HuH-7.5 (cell line): ENCODE measurements at places on chromosomes 7 and 10.

GRCh38 chr10:58488921-58489320 lies 23.8 kb upstream of the BICC1 start:
- no peak for DNase-seq

- DNase-seq = no peak
Observed at GRCh38 chr10:117543225-117544003, 868 bp downstream of the EMX2 start.

- no peak for DNase-seq
Observed at GRCh38 chr10:15245530-15245929, 77.0 kb upstream of the NMT2 start.

DNA sequence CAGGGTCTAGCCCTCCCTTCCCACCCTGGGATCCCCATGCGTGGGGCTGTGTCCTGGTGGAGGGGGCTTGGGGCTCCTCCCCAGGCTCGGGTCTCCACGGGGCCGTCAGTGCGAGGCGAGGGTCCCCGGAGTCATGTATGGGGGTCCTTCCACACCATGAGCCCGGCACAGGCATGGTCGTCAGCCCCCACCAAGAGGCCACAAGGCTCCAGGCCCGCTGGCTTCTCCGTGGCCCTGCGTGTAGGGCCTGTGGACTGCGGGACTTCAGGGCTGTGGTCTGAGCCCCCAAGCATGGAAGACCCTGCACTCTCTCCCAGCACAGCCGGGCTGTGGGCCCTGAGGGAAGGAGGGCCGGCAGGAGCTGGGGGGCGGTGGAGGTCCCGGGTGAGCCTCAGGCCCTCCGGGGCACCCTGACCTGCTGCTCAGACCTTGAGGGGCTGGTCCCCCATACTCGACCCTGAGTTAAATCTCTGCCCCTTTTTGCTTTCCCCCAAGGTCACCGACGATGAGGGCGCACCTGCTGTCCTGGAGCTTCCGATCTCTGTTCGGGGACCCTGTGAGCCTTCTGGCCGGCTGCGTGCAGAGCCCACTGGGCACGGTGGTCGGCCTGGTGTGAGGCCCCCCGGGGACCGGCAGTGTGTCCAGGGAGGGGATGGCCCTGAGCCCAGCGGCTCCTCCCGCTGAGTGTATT lies 19.7 kb downstream of the PWWP2B start:
- no peak for DNase-seq

- DNase-seq = no peak
Observed at GRCh38 chr10:71719464-71720201, at the start of gene C10orf105. C10orf105 (minus strand) TSS chr10:71719778; CDS start chr10:71716337, 3,441 bp downstream.

- DNase-seq = no peak
Observed at GRCh38 chr10:72044417-72045041, 43.8 kb downstream of the SPOCK2 start.

DNA sequence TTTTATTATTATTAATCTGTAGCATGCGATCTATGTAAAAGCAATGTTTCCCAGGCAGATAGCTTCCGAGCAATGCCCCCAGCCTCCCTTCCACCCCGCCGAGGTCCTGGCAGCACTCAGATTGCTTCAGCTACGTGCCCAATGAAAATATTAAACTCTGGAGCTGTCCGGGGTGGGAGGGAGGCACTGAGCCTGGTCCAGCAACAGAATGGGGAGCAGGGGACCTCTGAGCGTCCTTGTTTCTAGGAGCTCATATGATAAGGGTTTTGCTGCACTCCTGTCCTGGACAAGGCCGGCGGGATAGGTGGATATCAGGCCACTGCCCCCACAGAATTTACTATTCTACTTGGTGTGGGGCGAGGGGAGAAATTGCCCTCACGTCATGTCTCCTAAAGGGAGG lies 44.5 kb upstream of the CDK1 start:
- no peak for DNase-seq

DNA sequence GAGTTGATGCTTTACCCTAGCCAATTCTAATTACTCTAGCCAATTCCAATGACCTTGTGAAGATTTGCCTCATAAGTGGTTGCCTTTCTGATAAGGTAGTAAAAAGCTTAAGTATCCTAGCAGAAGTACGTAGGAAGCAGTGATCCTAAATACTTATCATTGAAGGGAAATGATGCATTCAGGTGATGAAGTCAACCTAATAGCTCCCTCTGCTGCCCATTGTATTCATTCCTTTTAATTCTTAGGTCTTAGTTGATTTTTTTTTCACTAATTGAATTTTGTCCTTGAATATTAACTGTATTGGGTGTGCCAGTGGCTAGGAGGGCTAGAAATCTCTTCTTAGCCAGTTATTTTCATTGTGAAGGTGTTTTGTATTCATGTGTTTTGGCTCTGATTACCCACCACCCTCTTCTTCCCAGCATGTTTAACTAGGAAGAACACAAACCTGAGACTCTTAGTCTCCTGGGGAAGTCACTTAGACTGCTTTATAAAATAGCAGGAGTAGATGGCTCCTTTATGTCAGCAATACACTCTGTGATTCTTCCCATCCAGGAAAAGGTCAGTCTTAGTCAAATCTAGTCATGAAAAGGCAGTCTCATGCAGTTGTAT lies 46.3 kb downstream of the PLEKHA8 start:
- DNase-seq = no peak

GRCh38 chr7:159062569-159062968 lies 82.1 kb downstream of the VIPR2 start:
- DNase-seq = no peak

- no peak for DNase-seq
Observed at GRCh38 chr10:96889415-96890171, 57.5 kb downstream of the LCOR start.

DNA sequence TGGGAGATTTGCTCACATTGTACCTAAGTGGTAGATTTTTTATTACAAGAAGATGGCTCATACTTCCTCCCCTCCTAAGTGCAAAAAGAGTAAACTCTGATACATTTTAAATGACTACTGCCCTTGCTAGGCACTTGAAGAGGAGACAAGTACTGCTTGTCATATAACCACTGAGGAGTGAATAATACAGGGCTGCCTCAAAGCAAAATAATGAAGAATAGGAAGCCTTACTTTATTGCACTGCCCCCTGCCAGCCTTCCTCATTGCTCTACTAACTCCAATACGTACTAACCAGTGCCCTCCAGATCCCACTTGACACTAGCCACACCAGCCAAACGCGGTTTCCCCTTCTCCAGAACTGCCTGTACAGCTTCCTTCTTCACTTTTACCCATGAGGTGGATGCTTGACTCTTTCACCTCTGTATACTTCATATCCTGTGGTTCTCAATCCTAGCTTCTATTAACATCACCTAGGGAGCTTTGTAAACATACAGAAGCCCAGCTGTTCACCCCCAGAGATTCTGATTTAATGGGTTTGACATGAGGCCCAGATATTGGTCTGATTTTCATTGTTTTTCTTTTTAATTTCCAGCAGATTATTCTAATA lies 11.7 kb upstream of the MTERF1 start:
- no peak for DNase-seq

- DNase-seq = no peak
Observed at GRCh38 chr10:4617589-4617988, 208.4 kb upstream of the AKR1E2 start.

DNA sequence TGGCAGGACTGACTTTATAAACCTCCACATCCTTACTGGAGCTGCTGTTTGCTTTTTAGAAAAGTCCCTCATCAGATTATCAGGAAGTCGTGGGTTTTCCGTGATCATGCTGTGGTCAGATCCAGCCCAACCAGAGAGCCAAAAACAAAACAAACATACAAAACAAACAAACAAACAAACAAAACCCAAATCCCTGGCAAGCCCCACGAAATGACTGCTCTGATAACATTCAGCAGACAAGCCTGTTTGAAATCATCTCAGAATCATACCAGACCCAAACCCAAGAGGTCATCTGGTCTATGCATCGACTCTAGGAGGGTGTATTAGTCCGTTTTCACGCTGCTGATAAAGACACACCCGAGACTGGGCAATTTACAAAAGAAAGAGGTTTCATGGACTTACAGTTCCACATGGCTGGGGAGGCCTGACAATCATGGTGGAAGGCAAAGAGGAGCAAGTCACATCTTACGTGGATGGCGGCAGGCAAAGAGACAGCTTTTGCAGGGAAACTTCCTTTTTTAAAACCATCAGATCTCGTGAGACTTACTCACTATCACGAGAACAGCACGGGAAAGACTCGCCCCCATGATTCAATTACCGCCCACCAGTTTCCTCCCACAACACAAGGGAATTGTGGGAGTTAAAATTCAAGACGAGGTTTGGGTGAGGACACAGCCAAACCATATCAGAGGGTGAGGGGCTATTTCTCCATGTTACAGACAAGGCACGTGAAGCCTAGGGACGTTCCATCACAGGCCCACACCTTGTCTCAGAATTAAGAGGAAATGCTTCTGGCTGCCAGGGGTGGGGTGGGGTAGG lies 85.7 kb downstream of the PARP12 start:
- no peak for DNase-seq

DNA sequence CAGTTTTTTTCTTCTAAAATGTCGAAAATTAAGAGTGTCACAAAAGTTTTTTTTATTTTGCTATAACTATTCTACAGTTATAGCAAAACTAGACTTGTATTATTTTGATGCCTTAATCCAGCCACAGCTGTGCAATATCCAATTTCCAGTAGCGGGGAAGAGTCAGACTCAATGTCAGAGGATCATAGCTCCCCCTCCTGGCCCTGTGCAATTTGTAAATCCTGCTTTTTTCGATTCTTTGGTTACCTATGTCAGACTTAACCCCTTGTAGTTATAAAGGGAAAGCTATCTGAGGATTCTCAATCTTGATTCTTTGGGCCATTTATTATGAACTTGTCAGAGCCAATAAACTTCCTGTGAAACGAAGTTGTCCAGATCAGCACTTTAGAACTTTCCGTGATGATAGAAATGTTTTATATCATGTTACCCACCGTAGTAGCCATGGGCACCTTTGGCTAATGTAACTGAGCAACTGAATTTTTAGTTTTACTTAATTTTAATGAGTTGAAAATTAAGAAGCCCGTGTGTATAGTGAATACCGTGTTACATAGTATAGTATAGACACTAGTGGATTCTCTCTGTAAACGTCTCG lies 87.7 kb upstream of the PRKCQ start:
- no peak for DNase-seq

- no peak for DNase-seq
Observed at GRCh38 chr10:117477211-117477947, 65.2 kb upstream of the EMX2 start.

GRCh38 chr10:111762114-111762513 lies 421.5 kb downstream of the GPAM start:
- no peak for DNase-seq

- DNase-seq = no peak
Observed at GRCh38 chr7:42135728-42136127, 101.3 kb downstream of the GLI3 start.

- DNase-seq = peak; percentile 38
Observed at GRCh38 chr10:115417585-115418265, 324.6 kb downstream of the ATRNL1 start.

DNA sequence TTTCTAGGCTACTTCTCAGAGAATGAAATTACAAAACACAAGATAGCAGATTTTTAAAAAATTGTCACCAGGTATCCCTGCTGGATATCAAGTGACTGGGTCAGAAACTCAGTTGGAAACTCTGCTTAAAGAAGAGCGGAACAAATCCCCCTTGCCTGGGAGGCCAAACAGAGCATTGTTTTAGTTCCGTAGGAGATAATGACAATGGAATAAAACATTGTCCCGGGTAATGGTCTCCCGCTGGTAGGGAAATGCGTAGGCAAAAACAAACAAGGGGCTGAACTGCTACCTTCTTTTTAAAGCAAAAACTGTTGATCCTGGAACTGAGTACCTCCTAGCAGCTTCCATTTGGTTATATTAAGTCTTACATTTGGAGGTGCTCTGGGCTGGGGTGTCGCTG lies 21.3 kb upstream of the VAX1 start:
- DNase-seq = no peak

DNA sequence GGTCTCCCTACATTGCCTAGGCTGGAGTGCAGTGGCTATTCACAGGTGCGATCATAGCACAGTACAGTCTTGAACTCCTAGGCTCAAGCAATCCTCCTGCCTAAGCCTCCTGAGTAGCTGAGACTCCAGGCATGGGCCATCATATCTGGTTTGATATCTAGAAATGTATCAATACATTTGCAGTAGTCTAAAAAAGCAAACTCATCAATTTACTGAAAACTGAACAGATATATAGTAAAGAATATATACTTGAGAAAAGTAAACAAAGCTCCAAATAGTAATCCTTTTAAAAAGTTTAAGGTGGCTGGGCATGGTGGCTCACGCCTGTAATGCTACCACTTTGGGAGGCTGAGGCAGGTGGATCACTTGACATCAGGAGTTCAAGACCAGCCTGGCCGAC lies 57.1 kb upstream of the KMT2C start:
- DNase-seq = no peak

GRCh38 chr7:122727354-122727753 lies 24.6 kb upstream of the RNF148 start:
- DNase-seq = no peak

- no peak for DNase-seq
Observed at GRCh38 chr7:81937091-81937490, 167.2 kb upstream of the HGF start.

- DNase-seq = peak; percentile 53
Observed at GRCh38 chr10:70758757-70759514, 26.2 kb downstream of the TBATA start.

- no peak for DNase-seq
Observed at GRCh38 chr7:36686499-36686898, 37.8 kb downstream of the AOAH start.

DNA sequence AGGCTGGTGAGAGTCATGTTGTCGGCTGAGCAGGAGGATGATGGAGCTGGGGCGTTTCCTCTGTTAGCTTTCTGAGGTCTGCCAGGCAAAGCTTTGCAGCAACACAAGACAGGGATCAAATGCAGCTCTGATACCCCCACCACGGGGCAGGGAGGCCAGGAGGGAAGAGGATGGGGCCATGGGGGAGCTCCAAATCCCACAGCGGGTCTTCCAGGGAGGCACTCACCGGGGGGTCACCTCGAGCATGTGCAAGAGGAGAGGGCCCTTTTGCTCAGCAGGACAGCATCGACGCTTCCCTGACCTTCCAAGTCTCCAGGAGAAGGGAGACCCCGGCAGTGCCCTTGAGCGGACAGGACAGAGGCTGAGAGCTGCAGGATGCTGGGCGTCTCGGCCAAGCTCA lies 127.5 kb downstream of the WDR37 start:
- DNase-seq = no peak

- no peak for DNase-seq
Observed at GRCh38 chr7:37656913-37657530, 26.5 kb upstream of the GPR141 start.

- no peak for DNase-seq
Observed at GRCh38 chr10:66591865-66592264, 334.0 kb upstream of the LRRTM3 start.

- no peak for DNase-seq
Observed at GRCh38 chr7:122485856-122486255, 181.3 kb upstream of the FEZF1 start.

DNA sequence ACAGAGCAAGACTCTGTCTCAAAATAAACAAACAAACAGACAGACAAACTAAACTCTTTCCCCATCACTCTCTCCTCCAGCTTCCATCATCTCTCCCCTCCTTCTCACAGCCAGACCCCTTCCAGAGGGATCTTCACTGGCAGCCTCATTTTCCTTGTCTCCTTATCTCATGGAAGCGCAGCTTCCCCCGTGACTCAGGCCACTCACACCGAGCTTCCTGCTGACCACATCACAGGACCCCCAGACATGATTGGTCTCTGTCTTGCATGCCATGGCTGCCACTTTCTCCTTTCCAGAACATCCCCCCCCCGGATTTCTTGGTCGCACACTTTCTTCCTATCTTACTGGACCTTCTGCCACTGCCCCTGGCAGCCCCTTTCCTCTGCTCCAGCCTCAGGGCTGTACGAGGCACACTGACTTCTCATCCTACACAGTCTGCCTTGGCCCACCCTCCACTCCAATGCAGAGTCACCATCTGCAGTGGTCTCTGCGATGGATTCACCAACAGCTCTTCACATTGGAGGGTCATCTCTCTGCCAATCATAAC lies 4.9 kb upstream of the INSIG1 start:
- no peak for DNase-seq
